Left lobe of liver (tissue), 2 donors: ENCODE measurements at places on chromosomes 7 and 10.
A peak's percentile ranks its signal among the peaks of the same experiment; 100 is the strongest.

DNA sequence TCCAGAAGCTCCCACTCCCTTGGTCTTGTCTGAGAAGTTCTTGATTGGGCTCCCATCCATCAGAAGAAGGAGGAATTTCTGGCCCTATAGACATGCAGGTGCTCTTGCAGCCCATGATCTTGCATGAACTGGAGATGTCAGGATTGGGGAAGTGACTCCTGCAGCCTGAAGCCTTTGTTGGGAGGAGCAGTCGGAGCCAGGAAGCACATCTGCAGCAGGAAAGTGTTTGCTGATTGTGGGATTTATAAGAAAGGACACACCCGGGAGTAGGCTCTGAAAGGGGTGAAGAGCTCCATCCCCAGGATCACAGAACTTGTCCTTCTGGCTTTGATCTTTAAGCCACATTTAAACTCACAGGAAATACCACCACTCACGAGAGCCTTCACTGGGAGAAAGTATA, 185.2 kb downstream of the DYNC1I1 start:
- no peak for DNase-seq

DNA sequence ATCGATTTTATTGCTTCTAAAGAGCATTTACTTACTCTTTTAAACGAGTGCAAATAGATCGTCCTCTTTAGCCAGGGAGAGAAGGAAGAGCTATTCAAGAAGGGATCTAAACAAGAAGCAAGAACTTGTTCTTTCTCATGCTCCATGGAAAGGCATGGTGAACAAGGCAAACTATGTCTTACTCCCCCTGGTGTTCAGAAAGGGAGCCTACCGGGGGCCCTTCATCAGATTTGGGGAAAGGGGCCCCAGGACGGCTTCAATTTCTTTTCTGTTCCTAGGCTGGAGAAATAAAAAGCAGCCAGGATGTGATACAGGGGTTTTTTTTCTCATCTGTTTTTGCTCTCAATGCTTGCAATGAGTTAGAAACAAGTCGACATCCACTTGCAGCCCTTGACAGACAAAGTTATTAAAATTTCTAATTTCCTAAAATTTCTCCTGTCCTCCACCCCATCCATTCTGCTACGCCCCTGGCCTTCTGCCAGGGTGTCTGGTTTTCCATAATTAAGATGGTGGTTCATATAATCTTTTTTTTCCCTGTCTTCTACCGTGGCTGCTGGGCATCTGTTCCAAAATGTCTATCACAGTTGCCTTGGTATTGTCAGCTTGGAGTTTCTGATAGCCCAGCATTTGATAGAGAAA, 214.4 kb downstream of the CREB5 start:
- no peak for DNase-seq

DNA sequence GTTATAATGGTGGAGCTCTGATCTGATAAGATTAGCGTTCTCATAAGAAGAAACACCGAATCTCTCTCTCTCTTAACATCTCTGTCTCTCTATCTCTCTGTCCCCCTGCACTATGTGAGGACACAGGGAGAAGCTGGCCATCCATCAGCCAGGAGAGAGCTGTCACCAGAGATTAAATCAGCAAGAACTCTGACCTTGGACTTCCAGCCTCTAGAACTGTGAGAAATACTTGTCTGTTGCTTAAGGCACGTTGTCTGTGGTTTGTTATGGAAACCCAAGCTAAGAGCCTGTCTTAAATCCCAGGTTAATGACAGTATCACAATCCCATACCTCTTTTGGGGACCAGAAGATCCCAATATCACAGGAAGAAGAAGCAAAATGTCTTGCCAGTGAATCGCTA, 132.0 kb upstream of the AKR1E2 start:
- no peak for DNase-seq

GRCh38 chr7:152866791-152867501, 107.4 kb downstream of the ACTR3B start:
- no peak for DNase-seq

GRCh38 chr7:99615989-99616358, 772 bp upstream of the ZSCAN25 start:
- no peak for DNase-seq

DNA sequence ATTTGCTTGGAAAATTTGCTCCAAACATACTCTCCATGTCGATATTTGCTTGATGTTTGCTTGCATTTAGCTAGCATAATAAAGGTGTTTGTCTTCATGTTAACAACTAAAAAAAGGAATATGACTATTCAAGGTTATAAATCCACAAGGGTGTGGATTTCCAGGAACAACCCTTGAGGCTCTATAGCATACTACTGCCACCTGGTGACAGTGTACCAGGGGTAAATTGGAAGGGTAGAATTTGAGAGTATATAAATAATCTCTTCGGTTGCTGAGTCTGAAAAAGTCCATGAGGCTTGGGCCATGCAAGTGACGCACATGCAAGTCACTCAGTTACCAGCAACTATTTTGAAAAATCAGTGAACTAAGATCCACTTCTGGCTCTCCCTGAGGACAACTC, 68.4 kb downstream of the SLIT1 start:
- DNase-seq, result no peak

- peak; percentile 76 for DNase-seq
These were observed 270.0 kb downstream of the ZWINT start for GRCh38 chr10:56090914-56091540.

GRCh38 chr7:140675726-140676125, 3.0 kb downstream of the ADCK2 start:
- no peak for DNase-seq

- DNase-seq, result no peak
These were observed 176.0 kb upstream of the SVIL start for GRCh38 chr10:29810816-29811215.

DNA sequence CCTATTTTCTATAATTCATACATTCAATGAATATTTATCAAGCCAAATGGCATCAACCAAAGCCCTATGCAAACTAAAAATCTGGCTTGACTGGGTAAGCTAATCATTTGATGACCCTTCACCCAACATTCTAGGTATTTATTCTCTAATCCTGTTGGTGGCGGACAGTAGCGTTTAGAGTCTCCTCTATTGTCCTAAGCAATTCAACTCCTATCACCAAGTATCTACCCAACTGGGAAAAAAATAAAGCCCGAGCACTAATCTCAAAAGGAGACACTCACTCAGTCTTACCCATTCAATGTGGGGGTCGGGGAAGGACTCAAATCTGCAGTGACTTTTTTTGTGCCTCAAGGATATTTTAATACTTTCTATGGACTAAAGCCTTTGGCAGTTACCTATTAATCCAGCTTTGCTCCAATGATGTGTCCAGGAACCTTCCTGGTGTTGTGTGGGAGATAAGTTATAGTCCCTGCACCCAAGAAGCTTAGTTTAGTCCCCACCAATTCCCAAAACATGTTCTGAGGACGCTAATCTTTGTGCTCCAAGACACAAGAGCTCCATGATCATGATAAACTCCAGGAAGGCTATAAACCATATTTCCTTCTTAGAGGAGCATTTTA, 30.6 kb downstream of the DNMBP start:
- no peak for DNase-seq

DNA sequence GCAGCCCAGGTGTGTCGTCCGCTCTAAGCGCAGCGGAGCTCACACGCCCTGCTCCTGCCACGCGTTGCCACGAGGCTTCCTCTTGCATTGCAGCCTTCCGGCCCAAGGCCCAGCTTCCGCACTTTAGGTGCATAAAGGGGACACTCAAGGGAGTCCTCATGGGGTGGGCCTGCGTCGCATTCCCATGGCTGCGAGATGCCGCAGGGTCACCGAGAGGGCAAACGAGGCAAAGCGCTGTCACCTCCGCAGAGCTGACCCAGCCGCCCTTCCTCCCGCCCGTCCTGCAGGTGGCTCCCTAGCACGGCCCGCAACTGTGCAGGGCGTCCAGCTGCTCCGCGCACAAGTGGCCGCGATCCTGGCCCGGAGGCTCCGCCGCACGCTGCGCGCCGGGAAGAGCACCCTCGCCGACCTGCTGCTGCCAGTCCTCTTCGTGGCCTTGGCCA, 283.5 kb downstream of the ABCA13 start:
- no peak for DNase-seq

GRCh38 chr10:133009218-133009950, 67.0 kb upstream of the CFAP46 start:
- DNase-seq, result no peak

DNA sequence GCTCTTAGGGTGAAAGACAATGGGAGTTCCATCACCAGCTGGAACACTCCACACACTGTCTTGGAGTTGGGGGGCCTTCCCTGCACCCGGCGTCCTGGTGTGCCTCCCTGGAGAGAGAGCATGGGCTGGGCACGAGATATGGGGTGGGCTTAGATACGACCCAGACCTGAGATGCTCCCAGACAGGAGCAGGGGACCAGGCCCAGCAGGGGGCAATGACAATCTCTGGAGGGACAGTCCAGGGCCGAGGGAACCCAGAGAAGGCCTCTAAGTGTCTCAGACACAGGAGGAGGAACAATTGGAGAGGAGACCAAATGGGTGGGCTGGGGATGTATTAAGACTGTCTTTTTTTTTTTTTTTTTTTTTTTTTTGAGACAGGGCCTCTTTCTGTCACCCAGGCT, 40.0 kb downstream of the MYL10 start:
- DNase-seq, result peak; percentile 21

GRCh38 chr7:29866490-29866930, 60.2 kb downstream of the WIPF3 start:
- DNase-seq, result no peak

GRCh38 chr10:15439341-15439842, 68.3 kb upstream of the FAM171A1 start:
- DNase-seq, result no peak

DNA sequence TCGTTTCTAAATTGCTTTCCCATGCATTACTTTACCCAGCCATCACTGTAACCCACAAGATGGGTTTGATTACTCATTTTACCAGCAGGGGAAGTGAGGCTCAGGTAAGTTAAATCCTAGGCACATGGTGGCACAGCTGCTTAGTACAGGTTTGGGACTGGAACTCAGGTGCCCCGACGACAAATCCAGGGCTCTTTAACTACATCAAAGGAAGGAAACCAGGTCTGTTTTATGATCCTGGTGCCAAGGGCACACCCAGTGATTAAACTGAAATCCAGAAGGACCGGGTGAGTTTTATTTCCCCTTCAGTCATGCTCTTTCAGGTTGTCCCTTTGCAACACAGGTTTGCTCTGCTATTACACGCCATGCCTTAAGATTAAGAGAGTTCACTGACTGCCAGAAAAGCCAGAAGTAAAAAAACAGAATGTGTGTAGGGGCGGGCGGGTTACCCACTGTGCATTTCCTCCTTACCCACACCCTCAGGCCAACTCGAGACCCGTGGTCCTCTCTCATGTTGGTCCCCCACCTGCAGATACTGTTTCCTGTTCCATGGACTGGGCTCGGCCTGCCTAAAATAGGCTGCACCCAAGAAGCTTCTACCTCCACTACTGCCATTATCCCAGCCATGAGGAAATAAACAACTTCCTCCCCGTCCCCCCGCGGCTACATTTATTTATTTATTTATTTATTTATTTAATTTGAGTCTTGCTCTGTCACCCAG, 55.1 kb upstream of the KDM7A start:
- DNase-seq, result no peak

DNA sequence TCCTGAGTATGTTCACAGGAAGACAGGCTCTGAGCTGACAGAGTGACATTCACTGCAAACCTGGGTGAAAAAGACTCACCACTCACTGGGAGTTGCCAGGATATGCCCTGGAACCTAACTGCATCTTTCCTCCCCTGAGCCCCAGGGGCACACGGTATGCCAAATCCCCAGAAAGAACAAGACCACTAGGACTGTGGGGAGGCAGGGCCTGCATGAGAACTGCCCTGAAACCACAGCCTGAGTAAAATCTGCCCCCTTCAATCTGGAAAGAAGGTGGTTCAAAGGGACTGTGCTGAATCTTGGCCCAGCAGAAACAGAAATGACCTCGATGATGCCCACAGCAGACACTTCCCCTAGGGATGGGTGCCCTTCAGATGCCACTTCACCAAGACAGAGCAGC, 6.5 kb downstream of the FAM53B start:
- no peak for DNase-seq

DNA sequence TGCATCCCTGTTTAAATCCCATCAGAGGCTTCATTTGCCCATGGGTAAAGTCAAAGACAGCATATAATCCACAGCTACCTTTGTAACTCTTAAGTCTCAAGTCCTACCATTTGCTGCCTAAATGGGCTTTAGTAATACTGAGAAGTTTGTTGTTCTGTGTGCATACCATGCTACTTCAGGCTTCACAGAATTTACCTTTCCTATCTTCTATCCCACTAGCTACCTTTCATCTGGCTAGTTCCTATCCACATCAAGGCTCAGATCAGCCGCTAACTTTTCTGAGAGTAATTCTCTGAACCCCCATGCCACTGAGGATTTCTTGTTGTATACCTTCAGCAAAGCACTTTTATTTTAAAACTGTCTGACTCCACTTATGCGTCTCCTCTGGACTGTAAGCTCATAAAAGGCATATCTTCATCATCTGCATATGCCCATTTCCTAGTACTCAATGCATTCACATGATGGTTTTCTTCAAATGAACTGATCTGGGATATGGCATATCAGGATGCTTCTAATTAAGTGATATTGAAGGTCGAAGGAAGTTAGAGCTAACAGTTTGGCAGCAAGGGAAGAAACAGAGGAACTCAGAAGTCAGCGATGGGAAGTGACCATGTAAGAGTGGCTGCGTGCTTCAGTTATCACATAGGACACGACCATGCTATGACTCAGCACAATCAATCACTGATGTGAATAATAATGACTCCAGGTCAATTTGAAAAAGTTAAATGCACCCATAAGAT, 283.9 kb upstream of the DKK1 start:
- DNase-seq, result no peak

DNA sequence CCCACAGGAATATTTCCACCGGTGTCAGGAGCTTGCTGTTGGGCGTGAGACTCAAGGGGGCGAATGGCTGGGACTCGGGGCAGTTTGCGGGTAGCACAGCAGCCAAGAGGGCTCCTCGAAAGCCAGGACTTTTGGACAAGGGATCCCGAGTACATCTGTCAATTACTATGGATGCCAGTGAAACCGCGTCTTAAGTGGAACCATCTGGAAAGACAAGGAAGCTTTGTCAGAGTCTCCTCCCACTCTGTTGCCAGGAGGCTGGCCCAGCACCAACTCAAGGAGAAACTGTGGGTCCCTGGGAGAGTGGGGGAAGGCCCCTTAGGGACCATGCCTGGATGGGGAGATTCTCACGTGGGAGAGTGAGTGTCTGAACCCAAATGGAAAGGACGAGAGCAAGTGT, 57.1 kb downstream of the C10orf143 start:
- no peak for DNase-seq

DNA sequence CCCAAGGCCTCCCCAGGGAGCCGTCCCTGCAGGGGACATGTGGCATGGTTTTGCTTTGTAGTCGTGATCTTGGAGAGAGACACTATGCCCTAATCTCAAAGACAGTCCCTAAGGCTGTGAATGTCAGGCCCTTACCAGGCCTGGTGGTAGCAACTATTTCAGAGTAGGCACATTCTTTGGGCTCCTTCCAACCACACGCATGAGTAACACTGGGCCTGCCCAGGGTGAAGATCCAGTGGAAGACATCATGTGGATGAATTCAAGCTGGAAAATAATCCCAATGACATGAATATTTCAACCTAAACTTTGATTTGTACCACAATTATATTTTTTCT, 39.5 kb upstream of the INSIG1 start:
- no peak for DNase-seq
